ENCODE measurements at places on chromosomes 1 and 21.

DNA sequence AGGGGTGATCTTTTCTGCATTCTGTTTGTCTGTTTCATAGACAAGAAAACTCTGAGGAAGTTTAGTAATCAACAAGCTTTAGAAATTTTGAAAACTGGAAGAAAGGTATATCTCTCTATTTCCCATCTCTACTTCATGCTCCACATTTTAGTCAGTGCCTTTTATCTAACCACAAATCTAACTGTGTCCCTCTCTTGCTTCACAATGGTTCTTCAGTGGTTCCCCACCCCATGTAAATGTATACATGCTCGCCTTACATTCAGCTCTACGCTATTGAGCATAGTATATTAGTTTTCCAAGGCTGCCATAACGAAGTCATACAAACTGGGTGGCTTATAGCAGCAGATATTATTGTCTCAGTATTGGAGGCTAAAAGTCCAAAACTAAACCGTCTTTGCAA, 14.4 kb upstream of the SAMSN1 start:
- DNase-seq, result no peak

DNA sequence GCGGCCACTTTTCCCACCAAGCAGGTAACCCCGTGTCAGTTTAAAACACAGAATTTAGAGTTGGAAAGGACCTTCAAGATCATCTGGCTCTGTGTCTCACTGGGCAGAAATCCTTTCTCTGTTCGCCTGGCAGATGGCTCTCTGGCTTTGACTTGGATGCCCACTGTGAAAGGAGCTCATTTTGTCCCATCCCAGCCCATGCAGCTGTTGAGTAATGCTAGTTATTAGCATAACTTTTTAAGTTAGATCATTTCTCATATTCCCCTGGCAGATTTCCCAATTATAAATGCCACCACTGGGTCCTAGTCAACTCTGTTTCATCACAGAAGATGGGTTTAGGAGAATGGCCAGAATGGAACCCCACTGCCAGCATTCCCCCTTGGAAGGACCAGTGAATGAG, 55.9 kb downstream of the SLC35F3 start:
- no peak for DNase-seq

GRCh38 chr1:113818578-113818977, 6.3 kb upstream of the RSBN1 start:
- DNase-seq, result no peak

- DNase-seq, result no peak
These were observed 4.2 kb downstream of the RAP1GAP start for GRCh38 chr1:21664806-21665588.

- DNase-seq, result no peak
These were observed 109.5 kb upstream of the LMO4 start for GRCh38 chr1:87219141-87219540.

- no peak for DNase-seq
These were observed 328.2 kb downstream of the KCTD3 start for GRCh38 chr1:215895276-215895675.

GRCh38 chr1:177567393-177567792, 396.6 kb downstream of the BRINP2 start:
- no peak for DNase-seq

GRCh38 chr21:21029164-21029563, 31.0 kb downstream of the NCAM2 start:
- DNase-seq, result no peak

- no peak for DNase-seq
These were observed 388.5 kb downstream of the PLPP3 start for GRCh38 chr1:56190806-56191365.

- DNase-seq, result no peak
These were observed 371.6 kb upstream of the RUNX1 start for GRCh38 chr21:35420656-35421055.

GRCh38 chr1:39105841-39106765, 80.0 kb downstream of the NDUFS5 start:
- no peak for DNase-seq

DNA sequence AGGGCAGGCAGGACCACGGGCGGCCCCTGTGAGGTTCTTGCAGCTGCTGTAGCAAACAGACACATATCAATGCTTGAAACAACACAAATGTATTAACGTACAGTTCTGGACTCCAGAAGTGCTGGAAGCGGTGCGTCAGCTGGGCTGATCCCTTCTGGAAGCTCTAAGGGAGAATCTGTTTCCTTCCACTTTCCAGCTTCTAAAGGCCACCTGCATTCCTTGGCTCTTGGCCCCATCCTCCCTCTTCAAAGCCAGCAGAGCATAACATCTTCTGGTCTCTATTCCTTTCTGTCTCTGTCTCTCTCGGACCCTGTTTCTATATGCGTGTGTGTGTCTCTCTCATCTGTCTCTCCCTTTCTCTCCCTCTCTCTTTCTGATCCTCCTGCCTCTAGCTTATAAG, 102.3 kb downstream of the SPSB1 start:
- no peak for DNase-seq

GRCh38 chr1:47190857-47191256, 1.0 kb upstream of the PDZK1IP1 start:
- DNase-seq, result no peak

- no peak for DNase-seq
These were observed 50.0 kb downstream of the TBCE start for GRCh38 chr1:235417086-235417697.
